CD8-positive, alpha-beta memory T cell (primary cell): ENCODE measurements at places on chromosomes 16 and 17.

GRCh38 chr17:68195667-68196393 lies 52.0 kb upstream of the AMZ2 start:
- DNase-seq, result no peak

DNA sequence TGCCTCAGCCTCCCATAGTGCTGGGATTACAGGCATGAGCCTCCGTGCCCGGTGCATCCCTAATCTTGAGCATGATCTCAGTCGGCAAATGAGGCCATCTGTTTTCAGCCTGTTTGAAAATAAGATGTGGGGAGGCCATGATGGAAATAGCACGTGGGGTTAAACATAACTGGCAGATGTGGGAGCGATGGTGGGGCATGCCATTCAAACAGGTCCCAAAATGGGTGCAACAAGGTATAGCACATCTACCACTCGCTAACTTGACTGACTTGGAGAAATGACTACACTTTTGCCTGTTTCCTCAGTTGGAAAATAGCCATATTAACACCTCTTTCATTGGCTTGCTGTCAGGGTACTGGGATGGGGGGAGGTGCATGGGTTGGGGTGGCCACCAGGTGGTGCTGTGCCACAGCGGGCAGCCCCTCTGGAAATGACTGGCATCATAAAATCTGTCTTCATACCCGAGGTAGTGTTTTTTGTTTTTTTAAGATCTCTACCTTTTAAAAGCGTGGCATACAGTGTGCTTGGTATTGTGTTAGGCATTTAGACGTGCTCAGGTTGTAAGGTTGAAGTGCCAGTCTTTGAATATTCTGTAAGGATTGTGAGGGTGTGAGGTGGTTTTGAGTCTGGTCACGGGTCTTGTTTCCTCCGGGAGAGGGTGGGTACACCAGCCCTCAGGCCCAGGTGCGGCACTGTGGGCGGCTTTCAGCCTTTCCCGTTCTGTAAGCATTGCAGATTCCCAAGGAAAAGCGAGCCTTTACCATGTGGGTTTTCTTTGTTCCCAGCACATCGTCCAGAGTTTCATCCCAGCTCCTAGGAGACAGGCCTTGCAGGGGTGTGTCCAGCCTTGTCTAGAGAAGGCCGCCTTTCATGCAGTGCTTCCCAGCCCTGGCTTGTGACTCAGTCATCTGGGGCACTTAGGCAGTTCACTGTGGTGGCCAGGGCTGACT lies 2.9 kb upstream of the TTYH2 start:
- peak; percentile 73 for DNase-seq

GRCh38 chr16:76900285-76901263 lies 290.4 kb upstream of the MON1B start:
- DNase-seq, result no peak

- DNase-seq, result no peak
These were observed 76.3 kb upstream of the AXIN2 start for GRCh38 chr17:65637786-65638185.

- no peak for DNase-seq
These were observed 27.4 kb downstream of the SNX11 start for GRCh38 chr17:48134912-48135480.

GRCh38 chr17:81221842-81222619 lies 734 bp downstream of the CEP131 start:
- DNase-seq, result no peak

- DNase-seq, result no peak
These were observed 37.2 kb downstream of the C17orf67 start for GRCh38 chr17:56796536-56796935.

GRCh38 chr17:44601973-44602372 lies 44.7 kb downstream of the FZD2 start:
- DNase-seq, result no peak

DNA sequence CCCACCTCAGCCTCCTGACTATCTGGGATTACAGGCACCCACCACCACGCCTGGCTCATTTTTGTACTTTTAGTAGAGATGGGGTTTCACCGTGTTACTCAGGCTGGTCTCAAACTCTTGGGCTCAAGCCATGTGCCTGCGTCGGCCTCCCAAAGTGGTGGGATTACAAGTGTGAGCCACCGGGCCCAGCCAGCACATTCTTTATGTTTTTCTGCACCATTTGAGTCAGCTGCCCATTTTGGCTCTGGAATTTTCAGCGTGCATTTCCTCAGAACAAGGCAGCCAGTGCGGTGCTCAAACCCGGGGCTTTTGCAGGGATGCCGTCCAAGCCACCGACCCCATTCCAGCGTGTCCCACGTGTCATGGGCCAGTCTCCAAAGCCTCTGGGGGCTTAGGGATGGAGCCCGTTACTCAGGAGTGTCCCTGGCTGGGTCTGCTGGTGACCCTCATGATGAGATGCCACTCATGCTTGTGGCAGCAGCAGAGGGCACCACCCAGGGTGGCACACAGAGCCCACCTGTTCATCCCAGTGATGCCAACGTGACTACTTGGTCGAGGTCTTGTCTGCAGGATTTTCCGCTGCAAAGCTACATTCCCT lies 3.7 kb upstream of the RAB40C start:
- no peak for DNase-seq

- DNase-seq, result peak; percentile 62
These were observed 1.2 kb downstream of the RTN4RL1 start for GRCh38 chr17:2023692-2024571.

- DNase-seq, result no peak
These were observed at the start of gene RSKR for GRCh38 chr17:28613931-28614381. Gene RSKR (minus strand): TSS chr17:28614185. CDS start chr17:28614161, 24 bp downstream.
